Cardiac septum (tissue), 1 donor: ENCODE measurements at places on chromosomes 16 and 17. TPM values are rescaled to one million over a fixed set of nuclear protein-coding genes. Genes with fewer than 3 reads are reported as not detected.

DNA sequence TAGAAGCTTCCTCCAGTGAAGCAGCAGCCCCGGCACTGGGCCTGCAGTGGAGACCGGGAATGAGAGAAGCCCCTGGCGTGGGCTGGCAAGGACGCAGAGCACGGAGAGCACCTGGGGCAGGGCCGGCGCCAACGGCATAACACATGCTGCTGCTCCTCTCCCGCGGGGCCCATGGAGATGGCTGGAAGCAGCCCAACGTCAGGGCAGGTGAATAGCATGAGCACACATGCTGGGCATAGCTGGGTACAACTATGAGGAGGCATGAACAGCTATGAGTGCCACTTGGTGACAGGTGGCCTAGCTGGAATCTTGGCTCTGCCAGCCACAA is 46.4 kb downstream of the IRF8 start:
- no peak for DNase-seq

MAPT gene
- total RNA-seq: 44.4 TPM

DNA sequence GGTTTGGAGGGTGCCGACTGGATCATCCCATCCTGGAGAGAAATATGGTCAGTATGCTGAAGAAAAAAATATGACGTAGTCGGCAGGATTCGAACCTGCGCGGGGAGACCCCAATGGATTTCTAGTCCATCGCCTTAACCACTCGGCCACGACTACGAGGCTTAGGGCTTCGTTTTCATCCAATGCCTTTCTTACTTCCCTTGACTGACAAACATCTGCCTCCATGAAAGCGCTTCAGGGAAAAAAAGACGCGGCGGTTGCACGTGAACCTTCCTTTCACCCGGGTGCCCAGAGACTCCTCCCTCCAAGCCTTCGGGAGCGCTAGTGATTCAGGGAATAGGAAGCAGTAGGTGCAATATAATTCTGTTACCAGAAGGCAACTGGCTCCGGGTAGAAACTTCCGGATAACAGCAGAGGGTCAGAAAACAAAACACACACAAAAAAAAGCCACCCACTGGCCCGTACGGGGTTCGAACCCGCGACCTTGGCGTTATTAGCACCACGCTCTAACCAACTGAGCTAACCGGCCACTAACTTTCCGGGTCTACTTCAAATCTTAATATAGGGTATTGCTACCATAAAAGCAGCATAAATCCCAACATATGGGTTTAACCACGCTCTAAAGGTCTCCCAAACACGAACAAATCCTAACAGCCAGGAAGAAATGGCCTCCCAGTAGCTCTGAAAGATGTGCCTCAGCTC is 16.3 kb upstream of the AURKB start:
- peak; percentile 77 for DNase-seq

- no peak for DNase-seq
These were observed 42.0 kb upstream of the XYLT1 start for GRCh38 chr16:17512636-17513220.

NRN1L gene
- total RNA-seq: 2.1 TPM

B4GALNT2 gene
- total RNA-seq: 0.03 TPM

- DNase-seq: no peak
These were observed 67.3 kb downstream of the SCNN1B start for GRCh38 chr16:23369416-23369815.

LPCAT2 gene
- 8.5 TPM for total RNA-seq
